ENCODE measurements at places on chromosomes 2 and 18. TPM values are rescaled to one million over a fixed set of nuclear protein-coding genes. Genes with fewer than 3 reads are reported as not detected.

SLC20A1 gene
- polyA plus RNA-seq, result 42.9 TPM

KCNE4 gene
- 16.6 TPM for polyA plus RNA-seq

SP5 gene
- 0.47 TPM for polyA plus RNA-seq

IL1A gene
- 0.13 TPM for polyA plus RNA-seq

ZNF396 gene
- 6.2 TPM for polyA plus RNA-seq

MOB4 gene
- 43.2 TPM for polyA plus RNA-seq

SERPINB4 gene
- 0.08 TPM for polyA plus RNA-seq

EHD3 gene
- polyA plus RNA-seq, result 30.2 TPM

RAB31 gene
- 32.1 TPM for polyA plus RNA-seq

DNA sequence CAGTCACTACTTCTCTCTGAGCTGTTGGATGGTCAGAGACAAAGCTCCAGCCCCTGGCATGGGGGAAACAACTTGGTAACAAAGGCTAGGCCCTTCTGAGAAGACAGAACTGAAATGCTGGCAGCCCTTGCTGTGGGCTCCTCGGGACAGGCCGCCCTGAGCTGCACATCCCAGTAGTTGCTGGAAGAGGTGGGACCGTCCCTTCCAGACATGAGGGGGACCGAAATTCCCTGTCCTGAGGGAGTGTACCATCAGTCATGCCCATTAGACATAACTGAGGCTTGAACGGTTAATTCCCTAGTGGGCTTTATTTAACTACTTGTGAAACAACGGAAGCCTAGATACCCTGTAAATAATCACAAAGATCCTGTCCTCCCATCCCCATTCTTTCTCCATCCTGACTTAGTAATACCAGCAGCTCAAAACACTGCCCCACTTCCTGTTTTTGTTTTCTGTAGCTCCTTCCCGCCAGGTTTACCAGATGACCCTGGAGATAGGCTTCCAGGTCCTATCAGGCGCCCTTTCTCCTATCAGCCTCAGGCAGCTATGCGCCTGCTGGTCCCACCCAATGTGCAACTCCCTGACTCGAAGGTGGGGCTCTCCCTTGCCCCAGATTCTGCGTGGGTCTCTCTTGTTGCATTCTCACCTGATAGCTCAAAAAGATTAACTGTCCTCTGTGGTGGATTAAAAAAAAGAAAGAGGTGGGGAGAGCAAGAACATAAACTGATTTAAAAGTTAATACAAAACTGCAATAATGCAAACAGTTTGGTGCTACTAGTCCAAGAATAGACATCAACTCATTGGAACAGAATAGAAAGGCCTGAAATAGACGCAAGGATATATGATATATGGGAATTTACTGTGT lies 37.0 kb upstream of the NT5DC4 start:
- no peak for DNase-seq

DNA sequence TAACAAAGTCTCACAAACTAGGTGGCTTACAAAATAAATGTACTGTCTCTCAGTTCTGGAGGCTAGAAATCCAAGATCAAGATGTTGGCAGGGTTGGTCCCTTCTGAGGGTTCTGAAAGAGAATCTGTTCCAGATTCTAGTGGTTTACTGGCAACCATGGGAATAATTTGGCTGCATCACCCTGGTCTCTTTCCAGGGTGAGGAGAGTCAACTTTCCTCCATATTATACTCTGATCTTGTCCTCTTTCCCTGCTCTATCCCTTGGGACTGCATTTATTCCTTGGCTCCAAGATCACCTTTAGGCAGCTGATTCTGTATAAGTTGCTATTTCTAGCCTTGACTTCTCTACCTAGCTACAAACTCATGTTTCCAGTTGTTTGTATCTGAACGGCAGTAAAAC lies 35.2 kb downstream of the SLC40A1 start:
- no peak for DNase-seq

DNA sequence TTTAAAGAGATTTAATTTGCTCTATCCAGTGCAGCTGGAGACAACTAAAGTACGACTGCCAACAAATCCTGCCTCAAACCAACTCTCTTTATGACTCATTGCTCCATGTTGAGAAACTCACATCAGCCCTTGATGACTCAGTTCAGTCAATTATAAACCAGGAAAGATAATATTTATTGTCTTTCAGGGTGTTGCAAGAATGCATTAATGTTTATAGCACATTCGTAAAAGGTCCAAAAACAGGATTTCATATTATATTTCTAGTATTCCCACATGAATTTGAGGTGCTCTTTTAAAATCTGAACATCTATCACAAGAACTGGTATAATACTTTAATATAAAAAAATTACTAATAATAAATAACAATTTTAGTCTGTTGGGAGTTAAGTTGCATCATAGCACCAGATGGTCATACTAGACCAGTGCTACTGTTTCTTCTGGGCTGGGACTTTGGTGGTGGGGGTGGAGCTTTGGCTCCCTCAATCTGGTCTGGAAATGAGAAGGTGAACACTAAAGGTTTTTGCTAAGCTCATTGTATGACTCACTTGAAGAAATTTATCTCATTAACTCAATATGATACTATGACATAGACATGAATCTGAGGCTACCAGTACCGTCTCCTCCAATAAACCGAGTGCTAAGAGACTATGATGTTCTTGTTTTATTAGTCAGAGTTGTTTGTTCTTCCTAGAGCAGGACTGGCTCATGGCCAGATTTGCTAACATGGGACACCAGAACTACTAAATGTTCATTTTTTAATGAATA lies 26.6 kb upstream of the MAP3K20 start:
- DNase-seq, result no peak

- DNase-seq, result no peak
These were observed 50.9 kb downstream of the COL3A1 start for GRCh38 chr2:189024901-189025618.

- DNase-seq, result no peak
These were observed 32.7 kb upstream of the SCYGR2 start for GRCh38 chr2:227566012-227566411.

DNA sequence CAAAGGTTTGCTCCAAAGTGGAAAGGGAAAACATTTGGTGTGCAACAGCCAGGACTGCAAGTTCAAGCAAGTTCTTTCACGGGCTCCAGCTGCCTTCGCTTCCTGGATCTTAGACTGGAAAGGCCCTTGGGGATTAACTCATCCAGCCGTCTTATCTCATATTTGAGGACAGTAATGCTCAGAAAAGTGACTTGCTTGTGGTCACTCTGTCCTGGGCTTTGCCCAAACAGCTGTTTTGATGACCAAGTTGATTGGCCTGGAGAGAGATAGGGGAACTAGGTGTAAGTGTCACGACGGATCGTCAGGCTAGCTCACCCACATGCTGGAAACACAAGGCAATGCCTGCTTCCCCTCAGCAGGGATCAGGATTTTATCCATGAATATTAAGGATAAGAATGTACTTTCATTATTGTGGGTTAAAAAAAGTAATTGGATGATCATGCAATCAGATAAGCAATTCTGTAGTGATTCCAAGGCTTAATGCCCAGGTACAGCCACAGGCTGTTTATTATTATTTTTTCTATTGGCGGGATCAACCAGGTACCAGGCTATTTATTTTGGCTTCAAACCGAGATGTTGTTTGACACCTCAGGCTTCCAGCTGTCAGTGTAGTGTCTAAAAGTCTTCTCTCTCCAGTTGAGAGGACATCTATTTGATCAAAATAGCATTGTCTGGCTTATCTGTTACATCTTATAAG lies 162.5 kb upstream of the EPAS1 start:
- DNase-seq, result no peak

DNA sequence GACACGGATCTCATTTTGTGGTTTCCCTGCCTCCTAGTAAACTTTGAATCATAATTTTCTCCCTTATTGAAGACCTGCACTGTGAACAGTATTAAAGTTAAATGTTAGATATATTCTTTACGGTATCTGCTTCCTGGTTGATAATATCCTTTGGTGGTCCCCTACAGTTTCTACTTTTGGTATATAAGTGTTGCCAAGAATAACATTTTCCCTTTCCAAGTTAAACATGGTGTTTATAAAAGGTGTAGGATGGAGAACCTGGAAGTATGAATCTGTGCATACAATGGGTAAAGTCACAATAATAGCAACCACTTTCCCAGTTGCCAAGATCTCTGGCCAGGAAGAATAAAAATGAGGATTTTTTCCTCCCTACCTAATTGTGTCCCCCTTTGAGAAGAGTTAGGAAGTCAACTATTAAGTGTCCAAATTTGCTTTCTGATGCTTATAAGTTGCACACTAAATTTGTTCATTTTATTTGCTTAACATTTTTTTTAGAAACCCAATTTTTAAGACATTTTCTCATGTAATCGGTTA lies 201.0 kb upstream of the STK17B start:
- no peak for DNase-seq

DNA sequence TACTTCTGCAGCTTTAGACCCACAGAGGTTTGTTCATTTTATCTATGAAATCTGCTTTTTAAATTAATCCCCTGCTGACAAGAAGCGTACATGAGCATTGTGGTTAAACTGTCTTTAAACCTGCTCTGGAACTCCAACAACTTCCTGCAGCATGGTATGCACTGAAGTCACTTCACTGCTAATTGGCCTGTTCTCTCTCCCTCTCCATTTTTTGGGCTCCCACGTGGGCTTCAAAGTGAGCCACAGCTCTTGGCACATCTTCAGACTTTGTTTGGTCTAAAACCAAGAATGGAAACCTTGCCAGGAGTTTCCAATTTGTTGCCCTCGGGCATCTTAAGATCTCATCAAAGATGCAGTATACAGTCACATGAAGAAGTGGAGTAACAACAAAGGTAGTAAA lies 311.4 kb downstream of the LRRTM1 start:
- no peak for DNase-seq

- no peak for DNase-seq
These were observed 56.4 kb downstream of the PLB1 start for GRCh38 chr2:28552045-28552823.

GRCh38 chr2:201790291-201790690 lies 9.6 kb upstream of the ALS2 start:
- no peak for DNase-seq

DNA sequence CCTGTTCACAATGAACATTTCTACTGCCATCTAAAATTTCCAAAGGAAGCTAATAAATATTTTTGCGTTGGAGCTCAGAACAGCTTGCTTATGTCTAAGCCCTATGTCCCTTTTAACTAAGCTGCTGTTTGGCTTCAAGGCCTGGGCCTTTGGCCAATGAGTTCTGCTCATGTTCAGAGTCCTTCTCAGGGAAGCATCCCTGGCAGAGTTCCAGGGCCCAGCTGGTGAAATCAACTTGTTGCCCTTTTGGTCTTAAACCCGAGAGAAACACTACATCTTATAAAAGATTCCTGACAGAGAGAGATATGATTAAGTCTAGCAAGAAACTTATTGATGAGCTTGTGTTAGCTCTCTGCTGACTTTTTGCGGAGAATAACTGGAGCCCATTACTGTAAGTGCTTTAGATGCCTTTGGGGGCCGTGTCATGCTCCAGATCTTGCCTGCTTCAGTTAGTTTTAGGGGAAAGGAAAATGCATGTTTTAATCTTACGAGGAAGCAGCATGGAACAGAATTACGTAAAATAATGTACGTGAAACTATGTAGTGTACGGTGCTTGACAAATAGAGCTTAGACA lies 102.5 kb upstream of the NOSTRIN start:
- peak; percentile 77 for DNase-seq

GRCh38 chr2:153715218-153715850 lies 156.4 kb upstream of the GALNT13 start:
- no peak for DNase-seq

GRCh38 chr2:219877728-219878127 lies 250.3 kb downstream of the SLC4A3 start:
- no peak for DNase-seq

DNA sequence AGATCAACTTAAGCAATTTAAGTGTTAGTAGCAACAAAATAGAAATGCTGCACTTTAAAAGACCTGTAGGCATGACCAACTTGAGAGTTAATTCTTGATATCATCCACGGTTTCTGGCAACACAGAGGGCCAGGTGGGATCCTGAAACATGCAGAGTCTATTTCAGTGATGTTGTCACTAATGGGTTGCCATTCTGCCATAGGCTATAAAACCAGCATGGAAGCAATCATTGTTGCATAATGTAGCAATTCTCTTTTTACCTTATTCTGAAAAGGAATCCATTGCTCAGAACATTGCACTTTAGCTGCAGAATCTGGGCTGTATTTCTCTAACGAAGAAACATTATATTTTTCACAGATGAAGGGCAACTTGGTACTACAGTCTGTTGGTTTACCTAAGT lies 53.9 kb upstream of the CD302 start:
- no peak for DNase-seq

GRCh38 chr2:88680266-88680902 lies 11.1 kb upstream of the RPIA start:
- no peak for DNase-seq

DNA sequence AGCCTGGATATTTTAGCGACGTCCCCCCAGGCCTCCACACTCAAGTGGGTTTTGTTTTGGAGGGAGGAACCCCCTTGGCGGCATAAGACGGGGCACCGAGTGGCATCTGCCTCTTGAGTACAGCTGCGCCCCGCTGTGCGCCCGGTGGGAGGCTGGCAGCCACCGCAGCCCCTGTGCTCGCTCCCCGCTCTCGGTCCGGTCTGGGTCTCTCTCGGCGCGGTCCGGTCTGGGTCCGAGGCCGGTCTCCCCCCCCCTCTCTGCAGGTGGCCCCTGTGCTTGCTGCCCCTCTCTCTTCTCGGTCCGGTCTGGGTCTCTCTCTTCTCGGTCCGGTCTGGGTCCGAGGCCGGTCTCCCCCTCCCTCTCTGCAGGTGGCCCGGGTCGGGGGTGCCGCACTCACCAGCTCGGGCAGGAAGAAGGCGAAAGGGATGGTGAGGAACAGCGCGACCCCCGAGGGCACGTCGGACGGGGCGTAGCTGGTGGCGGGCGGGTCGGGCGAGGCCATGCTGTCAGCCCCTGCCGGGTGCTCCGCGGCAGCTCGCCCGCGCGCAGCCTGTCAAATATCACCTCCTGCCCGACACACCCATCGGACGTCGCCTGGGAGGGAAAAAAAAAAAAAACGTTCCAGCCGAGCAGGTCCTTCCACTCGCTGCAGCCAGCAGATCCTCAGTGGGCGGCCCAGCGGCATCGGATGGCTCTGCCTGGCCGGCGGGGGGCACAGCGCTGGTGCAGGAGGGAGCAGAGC lies at the start of gene MALL:
MALL (minus strand) TSS at position 532 of the 742 bp plus-strand sequence; CDS start at position 502, 30 bp downstream.
- no peak for DNase-seq

DNA sequence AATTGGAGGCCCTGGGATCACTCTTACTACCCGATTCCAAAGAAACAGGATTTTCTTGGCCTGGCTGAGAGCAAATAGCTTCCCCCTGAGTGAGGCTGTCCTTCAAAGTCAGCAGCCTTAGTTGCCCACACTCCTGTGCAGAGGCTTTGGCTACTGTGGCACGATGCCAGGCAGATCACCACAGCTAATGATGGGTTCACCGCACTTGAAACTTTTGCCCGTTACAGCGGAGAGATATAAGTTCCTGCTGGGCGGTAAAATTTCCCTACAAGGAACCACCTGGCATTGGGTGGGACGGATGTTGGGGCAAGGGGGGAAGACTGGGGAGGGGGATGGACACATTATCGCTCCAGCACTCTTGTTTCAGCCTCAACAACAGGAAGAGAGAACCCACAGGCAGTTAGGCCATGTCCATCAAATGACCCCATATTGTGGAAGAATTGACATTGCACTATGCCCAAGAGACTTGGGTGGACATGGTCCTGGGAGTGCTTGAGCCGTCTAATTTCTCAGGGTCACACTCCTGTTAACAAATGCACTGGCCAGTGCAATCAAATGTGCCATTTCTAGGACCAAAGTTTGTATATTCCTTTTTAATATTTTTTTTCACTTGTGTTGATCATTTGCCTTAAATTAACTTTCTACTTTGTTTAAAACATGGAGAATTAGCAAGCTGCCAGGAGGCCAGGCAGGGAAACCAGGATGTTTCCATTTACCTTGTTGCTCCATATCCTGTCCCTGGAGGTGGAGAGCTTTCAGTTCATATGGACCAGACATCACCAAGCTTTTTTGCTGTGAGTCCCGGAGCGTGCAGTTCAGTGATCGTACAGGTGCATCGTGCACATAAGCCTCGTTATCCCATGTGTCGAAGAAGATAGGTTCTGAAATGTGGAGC lies 4.4 kb downstream of the IL1B start:
- no peak for DNase-seq
